ENCODE measurements at places on chromosomes 5 and 9.

DNA sequence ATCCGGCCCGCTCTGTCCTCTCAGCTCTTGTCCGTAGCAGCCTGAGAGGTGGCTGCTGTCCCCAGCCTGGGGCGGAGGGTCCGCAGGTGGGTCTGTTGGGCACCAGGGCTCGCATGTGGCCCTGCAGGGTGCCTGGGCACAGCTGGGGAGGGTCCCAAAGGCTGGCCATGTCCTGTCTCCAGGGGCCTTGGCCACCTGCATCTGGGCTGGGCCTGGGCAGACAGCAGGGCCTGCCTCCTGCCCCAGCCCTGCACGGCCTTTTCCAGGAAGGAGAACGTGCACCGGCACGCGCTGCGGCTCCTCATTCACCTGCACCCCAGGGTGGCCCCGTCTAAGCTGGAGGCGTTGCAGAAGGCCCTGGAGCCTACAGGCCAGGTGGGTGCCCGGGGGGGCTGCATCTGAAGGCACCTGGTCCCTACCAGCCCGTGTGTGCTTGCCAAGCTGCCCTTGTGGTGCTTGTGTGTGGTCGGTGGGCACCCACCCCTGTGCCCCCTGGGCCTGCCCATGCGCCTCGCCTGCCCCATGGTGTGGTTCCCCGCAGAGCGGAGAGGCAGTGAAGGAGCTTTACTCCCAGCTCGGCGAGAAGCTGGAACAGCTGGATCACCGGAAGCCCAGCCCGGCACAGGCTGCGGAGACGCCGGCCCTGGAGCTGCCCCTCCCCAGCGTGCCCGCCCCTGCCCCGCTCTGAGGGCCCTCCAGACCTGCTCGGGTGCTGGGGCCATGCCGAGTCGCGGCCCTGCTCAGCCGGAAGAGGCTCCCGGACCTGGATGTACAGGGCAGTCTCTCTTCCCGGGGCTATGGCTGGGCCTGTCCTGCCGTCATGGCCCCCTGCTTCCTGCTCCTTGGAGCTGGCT is 5.1 kb upstream of the TOR4A start:
- no peak for DNase-seq

- DNase-seq, result no peak
Measured at GRCh38 chr5:39114155-39114554, 40.0 kb upstream of the RICTOR start.

DNA sequence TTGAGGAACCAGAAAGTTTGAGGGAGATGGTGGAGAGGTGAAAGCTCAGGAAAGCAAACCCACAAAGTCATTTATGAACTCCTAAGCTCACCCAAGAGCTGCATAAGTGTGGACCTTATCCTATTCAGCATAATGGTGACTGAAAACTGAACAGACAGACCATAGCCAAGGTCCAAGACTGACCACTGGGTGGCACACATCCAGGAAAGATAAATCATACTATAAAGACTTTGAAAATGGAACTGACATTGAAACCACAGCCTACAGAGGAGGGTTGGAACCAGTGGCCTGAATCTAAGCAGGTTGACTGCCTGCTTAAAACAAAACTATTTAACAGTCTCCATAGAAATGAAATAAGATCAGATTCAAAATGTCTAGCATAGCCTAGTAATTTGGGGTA is 121.0 kb upstream of the RGS7BP start:
- no peak for DNase-seq

GRCh38 chr5:131381021-131381420 is 117.2 kb downstream of the CDC42SE2 start:
- DNase-seq, result no peak

- no peak for DNase-seq
Measured at GRCh38 chr5:171450423-171451331, 31.2 kb downstream of the FGF18 start.

GRCh38 chr5:181185560-181185959 is 19.4 kb downstream of the TRIM7 start:
- no peak for DNase-seq

GRCh38 chr5:16856531-16856930 is 79.6 kb downstream of the MYO10 start:
- DNase-seq, result no peak

DNA sequence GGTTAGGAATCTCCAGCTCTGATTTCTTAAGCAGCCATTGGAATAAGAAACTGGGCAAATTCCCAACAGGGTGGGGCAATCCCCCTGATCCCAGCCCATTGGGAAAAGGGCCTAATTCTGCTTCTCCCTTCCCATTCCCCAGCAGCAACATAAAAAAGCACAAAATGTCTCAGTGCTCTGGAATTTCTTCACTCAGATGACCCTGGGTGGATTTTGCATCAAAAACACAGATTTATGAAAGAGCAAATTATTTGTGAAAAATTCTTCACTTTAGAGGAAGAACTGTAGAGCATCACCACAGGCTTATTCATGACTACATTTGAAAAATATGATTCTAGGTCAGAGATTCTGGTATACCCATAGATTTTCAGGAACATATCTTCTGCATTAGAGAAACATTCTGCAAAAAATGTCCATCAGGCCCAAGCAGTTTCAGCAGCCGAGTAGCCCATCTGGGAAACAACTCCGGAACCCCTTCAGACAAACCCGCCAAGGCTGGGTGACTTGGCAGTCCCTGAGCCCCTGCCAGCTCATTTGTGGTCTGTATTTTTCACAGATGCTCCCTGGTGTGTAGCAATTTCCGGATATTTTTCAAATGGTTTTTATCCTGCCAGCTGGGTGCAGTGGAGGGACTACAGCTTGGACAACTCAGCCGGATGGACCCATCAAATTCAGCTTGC is 102.1 kb upstream of the RANBP3L start:
- DNase-seq, result no peak

- DNase-seq, result no peak
Measured at GRCh38 chr5:31362529-31362900, 169.0 kb downstream of the CDH6 start.

- DNase-seq, result no peak
Measured at GRCh38 chr5:29379619-29380018, 1813.9 kb upstream of the CDH6 start.

DNA sequence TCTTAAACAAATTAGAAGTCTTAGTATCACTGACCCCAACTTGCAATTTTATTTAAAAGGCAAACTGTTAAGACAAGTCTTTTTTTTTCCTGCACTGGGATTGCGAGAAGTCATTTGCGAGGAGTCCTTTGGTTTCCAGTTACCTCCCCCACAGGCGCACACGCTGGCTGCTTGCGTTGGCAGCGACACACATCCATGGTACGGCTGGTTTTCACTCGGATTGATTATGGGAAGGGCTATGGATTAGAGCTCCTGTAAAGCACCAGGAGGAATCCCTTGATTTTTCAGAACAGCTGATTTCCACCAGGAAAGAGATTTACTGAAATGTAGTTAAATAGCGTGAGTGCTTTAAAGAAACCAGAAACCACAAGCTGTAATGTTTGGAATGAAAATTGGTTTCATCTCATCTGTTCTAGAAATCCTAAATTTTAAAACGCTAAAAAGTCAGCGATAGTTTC is 737 bp downstream of the SLC1A3 start:
- no peak for DNase-seq

DNA sequence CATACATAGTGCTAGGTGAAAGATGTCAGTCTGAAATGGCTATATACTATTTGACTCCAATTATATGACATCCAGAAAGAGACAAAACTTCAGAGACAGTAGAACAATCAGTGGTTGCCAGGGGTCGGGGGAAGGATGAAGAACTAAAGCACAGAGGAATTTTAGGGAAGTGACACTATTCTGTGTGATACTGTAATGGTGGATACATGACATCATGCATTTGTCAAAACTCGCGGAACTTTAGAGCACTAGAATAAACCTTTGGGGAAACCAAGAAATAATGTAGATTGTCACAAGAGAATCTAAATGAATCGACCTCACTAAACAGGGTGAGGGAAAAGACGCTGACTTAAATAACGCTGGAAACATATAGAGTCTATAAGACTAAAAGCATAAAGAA is 107.0 kb upstream of the RETREG1 start:
- DNase-seq, result no peak

GRCh38 chr5:44454002-44454401 is 64.8 kb upstream of the FGF10 start:
- no peak for DNase-seq

DNA sequence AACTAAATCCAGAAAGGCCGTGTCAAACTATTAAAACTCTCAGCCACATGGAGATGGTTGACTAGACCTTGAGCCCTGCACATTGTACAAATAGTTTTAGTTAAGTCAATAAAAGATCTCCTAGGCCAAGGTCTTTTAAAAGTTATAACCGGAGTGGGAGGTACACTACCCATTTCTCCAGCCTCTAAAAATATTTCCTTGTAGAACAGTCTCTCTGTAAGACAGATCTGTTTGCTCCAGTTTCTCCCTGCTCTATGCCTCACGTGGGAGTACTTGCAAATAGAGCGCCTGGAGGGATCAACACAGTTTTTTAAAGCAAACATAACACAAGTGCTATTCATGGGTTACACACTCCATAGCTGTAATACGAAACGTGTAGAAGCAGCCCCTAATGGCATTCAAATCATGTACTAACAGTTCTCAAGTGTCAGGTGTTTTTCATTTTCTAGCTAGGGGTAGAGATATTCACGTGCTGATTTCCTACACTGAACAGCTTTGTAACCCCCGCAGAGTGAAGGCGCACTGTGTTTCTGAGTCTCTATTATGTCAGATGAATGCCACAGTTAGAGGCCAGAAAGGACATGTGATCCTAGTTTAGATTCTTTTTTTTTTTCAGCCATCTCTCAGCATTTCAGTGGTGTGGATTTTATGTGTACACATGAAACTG is 703.4 kb upstream of the GRAMD2B start:
- DNase-seq, result no peak

DNA sequence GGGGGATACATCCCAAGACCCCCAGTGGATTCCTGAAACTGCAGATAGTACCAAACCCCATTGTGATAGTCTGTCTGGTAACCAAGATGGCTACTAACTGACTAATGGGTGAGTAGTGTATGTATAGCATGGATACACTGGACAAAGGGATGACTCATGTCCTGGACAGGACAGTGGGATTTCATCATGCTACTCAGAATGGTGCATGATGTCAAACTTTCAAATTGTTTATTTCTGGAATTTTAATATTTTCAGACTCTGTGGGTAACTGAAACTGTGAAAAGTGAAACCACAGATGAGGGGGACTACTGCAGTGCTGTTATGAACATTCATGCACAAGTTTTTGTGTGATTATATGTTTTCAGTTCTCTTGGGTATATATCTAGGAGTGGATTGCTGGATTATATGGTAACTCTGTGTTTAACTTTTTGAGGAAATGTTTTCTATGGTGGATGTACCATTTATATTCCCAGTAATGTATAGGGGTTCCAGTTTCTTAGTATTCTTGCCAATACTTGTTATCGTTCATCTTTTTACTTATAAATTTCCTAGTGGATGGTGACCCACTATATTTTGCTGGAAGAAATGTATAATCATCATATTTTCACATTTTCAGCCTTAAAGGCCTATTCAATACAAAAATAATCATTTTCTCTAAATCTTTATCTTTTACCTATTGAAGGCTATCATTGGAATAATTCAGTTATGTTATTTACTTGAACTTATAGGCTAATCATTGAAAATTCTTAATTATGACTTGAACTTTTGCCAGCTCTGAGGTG is 140.9 kb downstream of the NR3C1 start:
- no peak for DNase-seq

- no peak for DNase-seq
Measured at GRCh38 chr5:2188661-2189060, 305.9 kb upstream of the IRX4 start.

DNA sequence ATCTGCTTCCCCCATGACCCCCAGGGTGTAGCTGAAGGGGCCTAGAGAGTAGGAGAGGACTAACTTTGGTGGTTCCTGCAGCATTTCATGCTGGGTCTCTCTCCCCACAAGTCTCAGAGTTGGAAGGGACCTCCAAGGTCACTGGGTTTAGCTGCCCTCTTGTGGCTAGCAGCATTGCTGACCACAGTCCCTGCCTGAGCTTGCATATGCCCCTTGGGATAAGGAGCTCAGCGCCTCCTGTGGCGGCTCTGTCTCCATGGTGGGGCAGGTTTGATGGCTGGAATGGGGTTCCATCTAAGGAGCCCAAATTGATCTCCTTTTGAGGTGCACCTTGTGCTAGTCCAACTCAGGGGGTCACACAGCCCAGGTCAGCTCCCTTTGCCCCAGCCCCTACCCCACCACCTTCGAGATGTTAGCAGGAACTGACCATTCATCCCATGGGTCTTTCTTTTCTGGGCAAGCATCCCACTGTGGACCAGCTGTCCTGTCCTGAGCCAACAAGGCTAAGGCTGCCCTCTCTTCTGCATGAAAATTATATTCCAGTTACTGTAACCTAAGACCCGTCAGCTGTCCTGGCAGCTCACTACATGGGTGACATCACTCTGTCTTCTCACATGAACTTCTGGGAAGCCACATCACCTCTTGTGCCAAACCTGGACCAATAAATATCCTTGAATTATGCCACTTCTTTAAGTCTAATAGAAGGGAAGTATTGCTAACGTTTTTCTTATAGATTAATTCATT is 196.2 kb downstream of the HSPA4 start:
- DNase-seq, result no peak

DNA sequence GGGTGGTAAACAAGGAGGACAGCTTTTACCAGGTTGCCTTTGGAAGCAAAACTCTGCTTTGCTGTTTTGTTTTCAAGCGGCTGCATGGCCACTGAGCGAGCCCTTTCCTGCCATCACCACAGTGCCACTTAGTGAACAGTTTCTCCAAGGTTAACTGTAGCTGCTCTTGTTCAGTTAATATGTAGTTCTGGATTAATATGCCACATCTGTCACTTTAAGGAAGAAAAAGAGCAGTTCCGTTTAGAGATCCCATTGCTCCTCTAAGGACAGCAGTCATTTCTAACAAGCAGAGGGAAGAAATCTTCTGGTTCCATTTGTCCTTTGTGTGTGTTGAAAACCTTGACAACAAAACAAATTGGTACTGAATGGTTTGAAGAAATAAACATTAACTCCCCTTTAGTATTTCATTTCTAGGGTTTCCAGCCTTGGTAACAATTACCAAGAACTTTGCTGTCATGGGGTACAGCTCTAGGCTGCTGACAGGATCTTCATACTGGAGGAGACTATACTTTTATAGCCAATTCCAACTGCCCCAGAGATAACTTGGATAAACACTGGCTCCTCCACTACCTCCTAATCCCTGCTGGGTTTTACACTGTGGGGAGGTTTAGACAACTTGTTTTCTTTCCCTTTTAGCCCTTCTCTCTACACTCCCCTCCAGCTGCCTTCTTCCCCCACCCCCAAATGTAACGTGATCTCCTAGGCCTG is 10.3 kb upstream of the ABL1 start:
- no peak for DNase-seq

GRCh38 chr9:17003576-17004240 is 131.1 kb upstream of the CNTLN start:
- no peak for DNase-seq
